ENCODE measurements at places on chromosomes 16 and 17.

GRCh38 chr16:87996962-87997880 is 46.0 kb downstream of the BANP start:
- no peak for DNase-seq

DNA sequence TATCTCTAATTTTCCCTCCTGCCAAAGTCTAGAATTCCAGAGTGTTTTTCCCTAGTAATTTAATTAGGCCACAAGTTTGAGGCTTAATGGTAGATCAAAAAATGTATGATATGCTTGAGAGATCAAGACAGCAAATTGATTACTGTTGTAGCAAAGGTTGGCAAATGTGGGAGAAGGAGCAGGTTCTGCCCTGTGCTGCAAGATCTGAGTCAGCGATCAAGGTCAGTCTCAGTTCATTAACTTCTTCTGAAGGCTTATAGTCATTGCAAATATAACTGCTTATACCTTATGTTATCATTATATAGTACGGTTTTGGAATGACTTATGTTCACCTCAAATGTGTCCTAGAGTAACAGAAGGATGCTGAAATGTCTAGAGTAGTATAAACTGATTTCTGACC is 231.1 kb upstream of the TBX2 start:
- no peak for DNase-seq

- DNase-seq, result no peak
These were observed 1.7 kb upstream of the ALOX12 start for GRCh38 chr17:6994118-6994598.

DNA sequence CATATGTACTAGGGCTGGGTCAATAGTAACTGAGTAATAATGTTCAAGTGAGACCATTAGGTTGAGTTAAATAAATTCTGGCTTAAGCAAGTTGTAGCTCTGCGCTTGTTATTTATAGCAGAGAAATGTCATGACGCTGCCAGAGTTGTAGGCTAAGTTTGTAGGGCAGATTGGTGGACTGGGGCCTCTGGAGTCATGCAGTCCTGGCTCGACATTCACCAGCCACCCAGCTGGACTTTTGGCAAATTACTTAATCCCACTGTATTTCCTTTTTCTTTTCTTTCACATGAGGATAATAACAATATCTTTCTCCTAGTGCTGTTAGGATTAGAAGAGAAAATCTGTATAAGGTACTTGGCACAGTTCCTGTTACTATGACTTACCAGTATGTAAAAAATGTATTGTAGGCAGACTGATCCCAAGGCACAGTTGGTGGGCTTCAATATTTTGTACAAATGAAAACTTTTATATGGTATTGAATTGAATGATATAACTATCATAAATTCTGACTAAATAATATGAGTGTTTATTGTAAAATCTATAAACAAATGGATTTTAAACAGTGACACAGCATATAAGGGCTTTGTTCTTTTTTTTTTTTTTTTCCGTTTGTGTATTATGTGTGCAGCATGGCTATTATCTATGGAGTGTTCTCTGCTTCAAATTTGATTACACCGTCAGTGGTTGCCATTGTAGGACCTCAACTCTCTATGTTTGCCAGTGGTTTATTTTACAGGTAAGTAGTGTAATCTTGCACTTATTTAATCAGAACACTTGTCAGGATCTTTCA is 2.6 kb downstream of the MFSD11 start:
- no peak for DNase-seq

GRCh38 chr16:17125671-17126070 is 345.1 kb downstream of the XYLT1 start:
- DNase-seq, result no peak

GRCh38 chr17:47978324-47978723 is 7.4 kb downstream of the CDK5RAP3 start:
- DNase-seq, result no peak

GRCh38 chr17:13490427-13490826 is 111.3 kb downstream of the HS3ST3A1 start:
- DNase-seq, result no peak

- DNase-seq, result no peak
These were observed 24.0 kb downstream of the ZNF750 start for GRCh38 chr17:82815790-82816305.

GRCh38 chr16:89361751-89362539 is 128.4 kb downstream of the ANKRD11 start:
- no peak for DNase-seq

DNA sequence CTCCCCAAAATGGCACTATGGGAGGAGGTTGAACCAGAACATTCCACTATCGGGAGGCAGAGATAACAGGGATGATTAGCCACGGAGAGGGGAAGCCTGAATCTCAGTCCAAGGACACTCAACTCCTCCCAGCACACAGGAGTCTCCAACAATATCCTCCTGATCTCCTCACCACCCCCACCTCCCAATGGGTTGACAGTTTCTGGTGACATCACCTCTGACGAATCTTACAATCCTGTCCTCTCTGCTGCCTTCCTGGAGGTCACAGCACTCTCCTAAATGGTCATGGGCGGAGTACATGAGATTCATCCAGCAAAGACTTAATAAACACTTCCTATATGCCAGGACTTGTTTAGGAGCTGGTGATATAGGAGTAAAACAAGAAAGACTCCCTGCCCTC is 80.9 kb downstream of the SLC6A2 start:
- DNase-seq, result no peak

- peak; percentile 57 for DNase-seq
These were observed 140.9 kb downstream of the PMP22 start for GRCh38 chr17:15124264-15124595.

DNA sequence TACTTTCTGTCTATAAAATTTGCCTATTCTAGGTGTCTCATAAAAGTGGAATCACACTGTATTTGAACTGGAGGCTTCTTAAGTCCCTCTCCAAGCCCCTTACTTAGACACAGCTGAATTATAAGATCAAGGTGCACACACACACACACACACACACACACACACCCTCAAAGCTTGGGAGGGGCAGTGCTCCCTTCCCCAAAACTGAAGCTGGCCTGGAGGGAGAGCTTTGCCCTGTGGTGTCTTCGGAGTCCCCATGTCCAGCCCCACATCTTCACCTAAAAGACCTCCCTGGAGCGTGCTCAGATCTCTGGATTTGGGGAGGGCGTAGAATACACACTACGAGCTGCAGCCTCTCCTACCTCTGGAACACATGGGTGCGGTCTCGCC is 828 bp downstream of the EMP2 start:
- no peak for DNase-seq

DNA sequence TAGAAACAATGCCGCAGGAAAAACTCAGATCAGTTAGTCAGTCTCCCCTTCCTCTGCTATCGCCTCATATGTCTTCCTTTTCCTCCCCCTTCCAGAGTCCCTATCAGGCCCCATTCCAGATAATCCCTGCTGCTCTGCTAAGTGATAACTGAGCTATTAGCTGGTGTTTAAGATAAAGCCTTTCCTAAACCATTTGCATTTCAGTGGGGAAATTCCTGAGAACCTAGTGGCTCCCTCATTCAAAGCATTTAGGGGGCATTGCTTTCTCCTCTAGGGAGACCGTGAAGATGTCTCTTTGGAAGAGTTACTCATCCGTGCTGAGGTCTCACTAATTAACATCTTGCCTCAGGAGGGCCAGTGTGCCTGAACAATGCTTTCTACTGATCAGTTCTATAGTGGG is 401.6 kb downstream of the NPIPA7 start:
- no peak for DNase-seq

- DNase-seq, result no peak
These were observed 19.6 kb downstream of the KLHDC4 start for GRCh38 chr16:87746178-87746577.

DNA sequence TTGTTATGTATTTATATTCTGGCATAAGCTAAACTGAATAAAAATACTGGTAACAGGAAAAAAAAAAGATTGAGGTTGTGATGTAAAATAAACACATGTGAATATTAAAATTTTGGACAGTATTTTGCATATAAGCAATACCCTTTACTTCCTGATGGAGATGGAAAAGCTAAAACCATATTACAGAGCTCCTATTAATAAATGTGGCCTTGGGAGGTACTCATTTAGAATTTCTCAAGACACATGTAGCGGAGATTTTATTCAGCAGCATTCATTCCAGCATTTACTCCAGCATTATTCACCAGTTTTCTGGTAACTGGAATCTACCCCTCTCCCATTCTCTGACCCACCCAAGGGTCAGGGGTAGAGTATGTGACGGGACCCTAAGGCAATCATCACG is 94.3 kb upstream of the AXIN2 start:
- no peak for DNase-seq

- DNase-seq, result no peak
These were observed 1.5 kb upstream of the SIAH1 start for GRCh38 chr16:48386559-48387312.

- DNase-seq, result no peak
These were observed at the start of gene TLCD1 for GRCh38 chr17:28726226-28726626. TSS of gene TLCD1 (minus strand) at chr17:28726233. CDS start at chr17:28726097, 136 bp downstream.

DNA sequence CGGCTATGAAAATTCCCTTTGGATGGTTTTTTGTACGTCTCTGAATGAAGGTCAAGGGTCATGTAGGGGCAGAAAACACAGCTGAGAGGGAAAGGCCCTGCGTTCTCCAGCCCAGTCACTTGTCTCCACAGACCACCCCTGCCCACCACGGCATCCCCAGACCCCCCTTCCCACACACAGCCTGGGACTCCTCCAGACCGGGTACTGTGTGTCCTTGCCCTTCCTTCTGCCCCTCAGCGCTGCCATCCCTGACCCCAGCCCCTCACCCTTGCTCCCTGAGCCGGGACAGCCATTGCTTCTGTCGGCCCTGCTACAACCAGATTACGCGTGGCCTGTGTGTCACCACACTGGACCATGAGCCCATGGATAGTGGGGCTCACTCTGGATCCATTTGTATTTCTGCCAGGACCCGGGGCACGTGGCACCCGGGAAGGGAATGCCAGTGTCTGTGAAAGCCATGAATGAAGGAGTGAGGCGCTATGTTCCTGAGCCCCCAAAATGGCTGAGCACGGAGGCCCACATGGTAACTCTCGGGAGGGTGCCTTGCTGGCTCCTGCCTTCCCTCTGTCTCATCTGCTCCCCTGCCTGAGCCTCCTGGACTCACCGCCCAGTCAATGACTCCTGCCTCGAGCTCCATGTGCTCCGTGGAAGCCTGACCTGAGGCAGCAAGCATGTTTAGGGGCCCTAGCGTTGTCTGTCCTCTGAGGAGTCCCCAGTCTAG is 139.1 kb upstream of the FOXF1 start:
- no peak for DNase-seq

GRCh38 chr16:78606545-78606944 is 507.1 kb downstream of the WWOX start:
- no peak for DNase-seq

- DNase-seq, result no peak
These were observed 69.6 kb downstream of the RBFOX3 start for GRCh38 chr17:79541056-79541850.

GRCh38 chr17:50144845-50145531 is 5.5 kb downstream of the PPP1R9B start:
- DNase-seq, result no peak

DNA sequence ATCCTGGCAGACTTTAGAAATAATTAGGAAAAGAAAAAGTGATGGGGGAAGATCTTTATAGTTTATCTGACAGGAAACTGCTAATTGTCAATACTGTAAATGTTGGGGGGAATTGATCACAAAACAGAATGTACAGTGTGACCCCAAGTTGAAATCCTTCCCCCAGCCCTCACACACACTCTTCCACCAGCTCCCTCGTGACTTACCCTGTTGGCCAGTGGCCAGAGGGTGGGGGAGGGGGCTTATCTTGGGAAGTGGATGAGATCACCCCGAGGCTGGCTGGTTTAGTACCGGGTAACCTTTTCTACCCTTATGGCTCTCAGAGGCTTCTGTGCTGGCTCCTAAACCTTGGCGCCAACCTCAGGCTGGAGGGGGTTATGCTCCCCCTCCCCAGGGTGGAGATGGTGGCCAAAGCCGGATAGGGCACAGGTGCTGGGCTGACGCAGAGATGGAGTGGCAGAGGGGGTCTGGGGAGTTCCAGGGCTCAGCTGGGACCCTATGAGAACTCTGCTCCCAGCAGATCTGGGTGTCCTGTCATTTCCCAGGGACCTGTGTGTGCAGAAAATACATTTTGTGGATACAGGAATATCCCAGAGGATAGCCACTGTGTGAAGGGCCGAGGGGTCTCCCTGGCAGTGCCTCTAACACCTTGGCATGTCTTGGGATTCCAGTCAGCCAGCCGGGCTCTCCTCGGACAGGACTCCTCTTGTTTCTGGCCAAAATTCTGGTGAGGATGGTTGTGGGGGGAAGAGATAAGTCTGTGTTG is 18.6 kb downstream of the CDH16 start:
- DNase-seq, result peak; percentile 24

DNA sequence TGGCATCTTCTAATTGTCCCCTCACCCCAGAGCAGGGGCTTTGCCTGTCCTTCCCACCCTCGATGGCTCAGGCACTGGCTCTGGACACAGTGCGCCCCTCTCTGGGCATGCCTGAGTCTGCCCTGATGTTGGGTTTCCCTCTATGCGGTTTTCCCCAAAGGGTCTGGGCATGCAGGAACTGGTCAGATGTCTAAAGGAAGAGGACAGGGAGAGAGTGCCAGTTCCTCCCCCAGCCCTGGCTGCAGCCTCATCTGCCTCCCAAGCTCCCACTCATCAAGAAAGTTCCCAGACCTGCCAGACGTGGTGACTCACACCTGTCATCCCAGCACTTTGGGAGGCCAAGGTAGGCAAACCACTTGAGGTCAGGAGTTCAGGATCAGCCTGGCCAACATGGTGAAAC is 41.3 kb upstream of the PABPN1L start:
- DNase-seq, result no peak

- DNase-seq, result no peak
These were observed 1.4 kb downstream of the TLCD1 start for GRCh38 chr17:28724500-28725165.

GRCh38 chr16:81463296-81463890 is 18.8 kb downstream of the CMIP start:
- no peak for DNase-seq

DNA sequence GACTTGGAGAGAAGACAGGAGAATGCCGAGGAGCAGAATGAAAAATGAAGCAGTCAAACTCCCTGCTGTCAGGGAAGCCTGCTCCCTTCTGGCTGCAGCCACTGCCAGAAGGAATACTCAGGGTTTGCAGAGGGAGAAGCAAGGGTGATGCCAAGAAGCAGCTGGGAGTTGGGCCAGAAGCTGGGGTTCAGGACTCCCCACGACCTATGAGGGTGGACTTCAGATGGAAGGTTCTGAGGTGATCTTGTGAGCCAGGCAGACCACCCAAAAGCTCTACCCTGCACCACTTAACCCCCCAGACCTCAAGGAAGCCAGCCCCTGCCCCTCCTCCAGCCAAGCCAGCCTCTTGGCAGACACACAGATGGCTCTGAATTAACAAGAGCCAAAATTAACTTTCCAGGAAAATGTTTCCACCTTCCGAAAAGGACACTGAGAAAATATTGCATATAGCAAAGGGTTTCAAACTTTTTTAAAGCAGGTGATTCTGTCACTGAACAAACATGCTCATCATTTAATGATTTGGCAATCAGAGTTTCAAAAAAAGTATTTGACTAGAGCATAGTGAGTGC is 126.0 kb upstream of the ERCC4 start:
- no peak for DNase-seq

DNA sequence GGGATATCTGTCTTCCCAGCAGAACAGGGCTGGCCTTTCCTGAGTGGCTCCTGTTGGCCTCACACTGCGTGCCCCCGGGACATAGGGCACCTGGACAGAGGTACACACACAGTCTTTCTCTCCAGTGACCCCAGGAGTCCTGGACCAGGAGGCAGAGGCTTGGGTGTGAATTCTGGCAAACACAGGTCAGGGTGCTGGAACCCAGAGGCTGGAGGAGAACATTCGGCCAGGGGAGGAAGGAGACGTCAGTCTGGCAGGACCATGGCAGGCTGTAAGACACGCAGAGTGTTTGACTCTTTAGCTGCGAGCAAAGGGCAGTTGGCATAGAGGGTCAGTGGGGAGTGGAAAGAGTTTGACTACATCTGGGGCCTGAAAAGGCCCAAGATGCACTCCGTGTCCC is 4.1 kb upstream of the TVP23A start:
- no peak for DNase-seq

- no peak for DNase-seq
These were observed 42.9 kb upstream of the TEKT3 start for GRCh38 chr17:15384142-15384787.

All from fibroblast of skin of left biceps (primary cell).